Myometrial cell (primary cell): ENCODE measurements at places on chromosomes 3 and 15. TPM values are rescaled to one million over a fixed set of nuclear protein-coding genes. Genes with fewer than 3 reads are reported as not detected.

Gene TMEM40
- not detected in 2 replicates for total RNA-seq

Gene GRAMD1C
- total RNA-seq, result 2.0 and 3.9 TPM in 2 replicates

Gene RYK
- 57.4 and 71.1 TPM in 2 replicates for total RNA-seq

Gene MRPS11
- total RNA-seq, result 43.2 and 46.7 TPM in 2 replicates

Gene SERINC4
- not detected in 2 replicates for total RNA-seq

Gene GOLGA6L1
- not detected in 2 replicates for total RNA-seq

Gene CCR3
- not detected in 2 replicates for total RNA-seq

Gene COL7A1
- total RNA-seq, result 4.4 and 6.6 TPM in 2 replicates

Gene CYP19A1
- total RNA-seq, result not detected in 2 replicates

Gene AHSG
- not detected in 2 replicates for total RNA-seq

Gene MSL2
- total RNA-seq, result 6.6 and 11.7 TPM in 2 replicates

Gene LEKR1
- 0.18 and 0.58 TPM in 2 replicates for total RNA-seq

Gene CATSPER2
- 0.58 and 2.1 TPM in 2 replicates for total RNA-seq

Gene PTH1R
- 1.4 and 1.6 TPM in 2 replicates for total RNA-seq

Gene ATP13A5
- not detected in 2 replicates for total RNA-seq

Gene VPS8
- 13.3 and 21.4 TPM in 2 replicates for total RNA-seq

Gene GYG1
- total RNA-seq, result 33.2 and 45.5 TPM in 2 replicates

Gene CPNE9
- total RNA-seq, result not detected in 2 replicates
